Activated T-helper 1 cell treated with Interleukin-2 at 50 U/mL for 16 hours (primary cell): ENCODE measurements at places on chromosomes 16 and 17.

DNA sequence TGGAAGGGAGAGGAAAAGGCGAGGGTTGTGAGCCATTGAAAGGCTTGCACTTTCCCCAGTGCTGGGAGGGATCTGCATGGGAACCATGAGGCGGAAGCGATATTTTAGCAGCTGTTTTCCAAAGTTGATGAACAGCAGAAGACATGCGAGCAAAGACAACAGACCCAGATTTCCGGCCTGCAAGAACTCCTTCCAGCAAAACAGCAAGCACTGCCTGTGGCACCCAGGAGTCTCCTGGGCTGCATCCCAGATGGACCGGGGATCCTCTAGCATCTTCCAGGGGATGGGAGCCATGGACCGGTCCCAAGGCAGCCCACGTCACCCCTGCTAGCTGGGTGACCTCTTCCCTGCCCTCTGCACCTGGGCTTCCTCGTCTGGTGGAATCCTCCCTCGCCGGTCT, 162.8 kb downstream of the IRF8 start:
- no peak for DNase-seq

DNA sequence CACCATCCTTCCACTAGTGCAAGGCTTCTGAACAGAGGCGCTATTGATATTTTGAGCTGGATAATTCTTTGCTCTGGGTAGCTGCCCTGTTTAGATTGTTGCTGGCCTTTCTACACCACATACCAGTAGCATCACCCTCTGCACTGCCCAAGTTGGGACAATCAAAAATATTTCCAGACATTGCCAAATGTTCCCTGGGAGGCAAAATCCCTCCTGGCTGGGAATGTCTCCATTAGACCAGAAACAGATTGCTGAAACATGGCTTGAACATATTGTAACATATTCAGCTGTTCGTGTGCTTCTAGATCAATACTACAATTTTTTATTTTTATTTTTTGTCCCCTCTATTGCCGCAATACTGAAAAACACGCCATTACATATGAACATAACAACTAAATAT, 174.6 kb downstream of the ABCA8 start:
- DNase-seq = no peak

- no peak for DNase-seq
These were observed 1.0 kb downstream of the PRRT2 start for GRCh38 chr16:29812754-29813643.

GRCh38 chr17:35019386-35020179, 39.3 kb downstream of the LIG3 start:
- DNase-seq = no peak

DNA sequence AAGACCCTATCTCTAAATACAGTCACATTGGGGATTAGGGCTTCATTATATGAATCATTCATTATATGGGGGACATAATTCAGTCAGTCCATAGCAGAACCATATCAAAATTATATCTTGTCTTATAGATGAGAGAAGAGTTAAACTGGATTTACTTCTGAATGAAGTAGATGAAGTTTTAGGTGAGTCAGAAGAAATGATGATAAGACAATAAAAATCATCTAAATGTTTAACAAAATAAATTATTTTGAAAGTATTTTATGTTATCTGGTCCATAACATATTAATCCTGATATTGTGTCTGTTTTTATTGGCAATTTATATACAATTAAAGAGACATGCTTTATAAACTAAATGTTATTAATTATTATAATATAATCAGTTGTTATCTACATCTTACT, 76.9 kb upstream of the EFCAB3 start:
- no peak for DNase-seq

DNA sequence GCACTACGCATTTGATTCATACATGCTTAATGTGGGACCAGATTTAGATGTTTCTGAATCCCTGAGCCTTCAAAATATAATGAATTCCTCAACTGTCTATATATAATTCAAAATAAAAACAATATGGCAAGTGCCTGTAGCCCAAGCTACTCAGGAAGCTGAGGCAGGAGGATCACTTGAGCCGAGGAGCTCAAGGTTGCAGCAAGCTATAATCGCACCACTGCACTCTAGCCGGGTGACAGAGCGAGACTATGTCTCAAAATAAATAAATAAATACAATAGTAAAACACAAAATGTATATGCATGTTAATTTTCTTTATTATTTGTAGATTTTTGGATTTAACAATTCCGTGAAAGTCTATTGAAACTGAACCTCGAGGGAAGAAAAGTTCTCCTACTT, 50.6 kb upstream of the IRX6 start:
- no peak for DNase-seq

- no peak for DNase-seq
These were observed 528 bp downstream of the HAGHL start for GRCh38 chr16:727291-727977.

- DNase-seq = no peak
These were observed at the start of gene LGALS3BP for GRCh38 chr17:78979780-78980623. Gene LGALS3BP, minus strand, starts transcription at chr17:78979923. Its CDS starts 2,732 bp downstream, at chr17:78977191.
